Activated CD4-positive, alpha-beta memory T cell treated with anti-CD3 and anti-CD28 coated beads for 36 hours (primary cell): ENCODE measurements at places on chromosomes 5 and 9.

DNA sequence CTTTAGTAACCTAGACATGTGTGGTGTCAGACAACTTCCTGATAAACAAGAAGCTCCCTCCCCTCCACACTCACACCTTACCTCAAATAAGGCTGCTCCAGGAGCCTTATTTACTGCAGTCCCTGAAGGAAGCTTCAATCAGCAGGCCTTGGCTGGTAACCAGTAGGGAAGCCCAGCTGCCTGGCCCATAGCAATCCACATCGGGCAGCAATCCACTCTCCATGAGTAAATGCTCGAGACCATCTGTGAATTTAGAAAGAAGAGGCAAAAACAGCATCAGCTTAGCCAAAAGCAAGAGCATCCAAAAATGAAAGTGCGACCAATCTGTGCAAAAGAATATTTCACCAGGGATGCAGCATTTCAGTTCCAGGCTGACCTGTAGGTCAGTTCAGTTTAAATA is 213.3 kb upstream of the TUSC1 start:
- no peak for DNase-seq

GRCh38 chr9:4596165-4596922 is 65.8 kb upstream of the PLPP6 start:
- DNase-seq, result peak; percentile 67

GRCh38 chr9:127154390-127155191 is 32.2 kb upstream of the ANGPTL2 start:
- DNase-seq, result peak; percentile 70

DNA sequence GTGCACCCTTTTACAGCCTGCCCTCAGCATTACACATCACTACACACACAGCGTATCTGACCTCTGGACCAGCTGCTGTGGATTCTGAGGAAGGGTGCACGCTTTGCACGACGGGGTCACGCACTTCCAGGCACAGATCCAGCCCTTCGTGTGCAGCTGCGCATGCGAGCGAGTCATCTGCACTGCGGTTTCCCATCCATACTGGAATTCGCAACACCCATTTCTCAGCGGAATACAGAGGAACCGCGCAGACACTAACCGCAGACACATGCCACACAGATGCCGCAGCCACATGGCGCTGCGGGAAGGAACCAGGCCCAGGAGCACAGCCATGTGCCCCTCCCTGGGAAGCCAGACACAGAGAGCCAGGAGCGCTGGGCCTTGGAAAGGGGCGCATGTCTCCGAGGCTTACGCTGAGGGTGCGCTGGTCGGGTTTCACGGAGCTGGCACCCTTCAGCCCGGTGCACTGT is 43.5 kb downstream of the PNPLA7 start:
- DNase-seq, result no peak

DNA sequence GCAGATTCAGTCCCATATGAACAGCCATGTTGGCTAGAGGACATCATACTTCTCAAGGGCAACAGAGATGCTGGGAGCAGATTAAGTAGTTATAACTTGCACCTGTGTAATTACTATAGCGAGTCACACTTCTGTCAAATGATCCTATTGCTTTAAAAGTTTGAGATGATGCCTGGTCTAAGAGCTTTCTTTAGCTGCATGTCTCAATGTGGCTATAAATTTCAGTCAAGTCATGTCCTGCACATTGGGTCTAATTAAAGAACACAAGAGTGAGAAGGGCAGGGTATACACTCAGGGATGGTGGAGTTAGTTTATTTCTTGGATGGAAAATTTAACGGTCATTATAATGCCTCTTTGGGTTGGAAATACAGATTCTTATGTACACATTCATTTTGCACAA is 557.3 kb downstream of the RAB3C start:
- no peak for DNase-seq

DNA sequence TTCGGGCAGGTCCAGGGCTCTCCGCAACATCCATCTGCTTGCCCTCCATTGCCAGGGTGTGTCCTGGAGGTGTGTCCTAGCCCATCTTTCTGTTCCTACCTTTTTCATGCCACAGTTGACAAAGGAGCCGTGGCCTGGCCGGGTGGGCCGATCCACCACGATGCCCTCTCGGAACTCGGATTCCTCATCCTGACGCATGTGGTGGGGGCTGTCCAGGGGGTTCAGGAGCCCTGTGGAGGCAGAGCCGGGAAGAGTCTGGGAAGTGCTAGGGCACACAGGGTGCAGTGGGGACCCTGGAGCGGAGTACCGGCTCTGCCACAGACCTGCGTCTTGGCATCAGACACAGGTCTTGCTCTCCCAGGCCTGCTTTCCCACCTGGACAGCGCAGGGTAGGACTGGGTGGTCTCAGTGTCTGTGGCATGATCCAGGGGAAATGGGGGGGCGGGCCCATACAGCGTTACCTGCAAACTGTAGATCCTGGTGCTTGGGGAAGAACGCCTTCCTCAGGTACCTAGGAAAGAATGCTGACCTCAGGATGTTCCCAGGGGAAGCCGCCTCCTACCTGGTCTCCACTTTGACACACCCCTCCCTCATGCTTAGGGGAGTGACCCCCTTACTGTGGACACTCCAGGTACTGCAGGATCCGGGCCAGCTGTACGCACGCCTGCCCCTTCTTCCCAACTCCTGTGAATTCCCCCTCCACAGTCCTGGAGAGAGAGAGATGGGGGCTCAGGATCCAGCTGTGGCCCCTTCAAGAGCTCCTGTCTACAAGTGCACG is 3.5 kb downstream of the SPOUT1 start:
- DNase-seq, result no peak

GRCh38 chr9:98310752-98311392 is 55.4 kb upstream of the TBC1D2 start:
- no peak for DNase-seq

DNA sequence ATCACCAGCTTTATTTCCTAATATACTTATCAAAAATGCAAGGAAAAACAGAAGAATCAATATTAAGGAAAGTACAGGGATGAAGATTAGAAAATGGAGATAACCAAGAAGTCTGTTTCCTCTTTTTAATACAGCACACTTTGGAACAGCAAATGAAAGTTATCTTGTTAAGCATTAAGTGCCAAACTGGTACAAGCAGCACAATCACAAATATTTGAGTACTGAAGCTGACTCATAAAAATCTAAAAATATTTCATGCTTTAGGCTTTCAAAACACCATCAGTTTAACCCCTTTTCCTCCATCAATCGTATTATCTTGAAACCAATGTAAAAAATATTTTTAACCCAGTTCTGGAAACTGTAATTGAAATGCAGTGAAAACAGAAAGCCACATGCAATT is 2.7 kb downstream of the FBXW11 start:
- DNase-seq, result no peak

GRCh38 chr9:94928691-94929368 is 202.3 kb downstream of the AOPEP start:
- DNase-seq, result no peak

GRCh38 chr5:35518104-35518503 is 99.6 kb upstream of the SPEF2 start:
- DNase-seq, result no peak

GRCh38 chr5:110815916-110816605 is 77.3 kb downstream of the SLC25A46 start:
- no peak for DNase-seq

DNA sequence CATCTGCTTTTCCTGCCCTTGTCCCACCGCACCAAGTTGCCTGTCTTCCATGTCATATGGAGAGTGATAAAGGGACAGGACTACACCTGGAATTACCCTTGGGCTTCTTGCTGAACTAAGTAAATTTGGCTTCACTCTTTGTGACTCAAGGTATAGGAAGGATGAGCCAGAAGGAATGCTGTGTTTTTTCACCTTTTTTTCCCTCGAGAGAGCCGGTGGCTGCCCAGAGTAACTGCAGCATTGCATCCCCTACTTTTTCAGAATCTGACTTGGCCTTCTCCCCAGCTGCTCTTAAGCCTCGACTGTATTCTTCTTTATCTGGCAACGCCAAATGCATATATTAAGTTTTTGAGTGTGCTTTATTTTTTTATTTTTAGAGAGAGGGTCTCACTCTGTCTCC is 38.4 kb downstream of the RCL1 start:
- DNase-seq, result no peak

DNA sequence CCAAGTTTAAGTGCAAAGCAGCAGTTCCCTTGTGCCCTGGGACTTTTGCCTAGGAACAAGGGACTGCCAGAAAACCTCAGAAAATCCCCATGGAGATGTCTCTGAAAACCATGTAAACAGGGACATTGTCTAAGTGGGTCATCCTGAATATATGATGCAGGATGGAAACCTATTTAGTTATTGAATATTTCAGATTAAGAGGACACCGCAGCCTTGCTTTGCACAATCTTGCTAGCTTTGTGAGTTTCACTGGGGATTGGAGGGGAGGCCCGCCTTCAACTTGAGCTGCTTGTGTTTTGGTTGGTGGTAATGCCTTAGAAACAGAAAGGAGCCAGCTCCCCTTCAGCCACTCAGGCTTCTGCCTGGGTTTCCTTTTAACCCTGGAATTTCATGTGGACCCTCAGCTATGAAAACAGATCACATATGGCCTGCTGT is 112.8 kb downstream of the C9orf152 start:
- DNase-seq, result no peak

GRCh38 chr5:9644630-9645029 is 14.5 kb upstream of the TAS2R1 start:
- no peak for DNase-seq

GRCh38 chr5:151708126-151708525 is 21.4 kb upstream of the SPARC start:
- no peak for DNase-seq

GRCh38 chr5:171311322-171312077 is 2.5 kb downstream of the TLX3 start:
- DNase-seq, result no peak

DNA sequence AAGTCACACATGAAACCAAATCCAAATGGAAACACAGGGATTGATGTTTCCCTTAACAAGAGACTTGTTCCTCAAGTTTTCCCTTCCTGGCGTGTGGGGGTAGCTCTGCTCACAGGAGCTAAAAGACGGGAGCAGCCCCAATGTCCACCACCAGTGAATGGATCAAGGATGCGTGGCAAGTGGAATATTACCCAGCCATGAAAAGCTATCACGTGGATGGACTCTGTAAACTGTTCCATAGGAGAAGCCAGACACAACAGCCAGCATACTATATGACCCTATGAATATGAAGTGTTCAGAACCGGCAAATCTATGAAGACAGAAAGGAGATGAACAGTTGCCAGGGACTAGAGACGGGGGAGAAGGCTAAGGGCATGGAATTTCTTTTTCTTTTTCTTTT is 28.3 kb upstream of the RXRA start:
- no peak for DNase-seq

DNA sequence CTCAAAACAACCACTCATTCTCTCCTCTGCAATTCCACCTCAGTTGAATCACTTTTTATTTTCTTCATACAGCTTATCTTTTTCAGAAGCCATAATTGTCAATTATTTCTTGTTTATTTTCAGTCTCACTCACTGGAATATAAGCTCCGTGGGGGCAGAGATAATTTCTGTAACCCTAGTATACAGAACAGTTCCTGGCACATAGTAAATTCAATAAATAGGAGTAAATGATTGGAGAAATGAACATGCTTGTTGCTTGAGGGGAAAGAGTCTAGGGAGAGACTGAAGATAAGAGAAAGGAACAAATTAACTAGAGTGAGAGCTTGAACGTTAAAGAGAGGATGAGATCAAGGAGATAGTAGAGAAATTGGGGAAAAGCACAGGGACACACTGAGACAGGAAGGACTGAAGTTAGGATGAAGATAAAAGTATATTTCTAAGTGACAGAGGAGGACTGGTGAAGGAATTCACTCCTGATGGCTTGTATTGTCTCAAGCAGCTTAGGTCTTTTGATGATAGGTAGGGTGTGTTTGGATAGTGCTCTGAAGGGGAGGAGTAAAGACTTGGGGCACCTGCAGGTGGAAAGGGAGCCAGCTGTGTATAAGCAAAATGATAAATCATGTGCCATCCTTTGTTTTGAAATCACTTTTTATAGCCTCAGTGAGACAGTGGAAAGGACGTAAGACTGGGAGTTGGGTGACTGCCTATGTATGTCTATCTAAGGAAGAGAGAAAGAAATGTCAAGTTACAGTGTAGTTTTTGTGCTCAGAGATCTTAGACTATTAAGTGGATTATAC is 2.2 kb downstream of the NAA35 start:
- no peak for DNase-seq

DNA sequence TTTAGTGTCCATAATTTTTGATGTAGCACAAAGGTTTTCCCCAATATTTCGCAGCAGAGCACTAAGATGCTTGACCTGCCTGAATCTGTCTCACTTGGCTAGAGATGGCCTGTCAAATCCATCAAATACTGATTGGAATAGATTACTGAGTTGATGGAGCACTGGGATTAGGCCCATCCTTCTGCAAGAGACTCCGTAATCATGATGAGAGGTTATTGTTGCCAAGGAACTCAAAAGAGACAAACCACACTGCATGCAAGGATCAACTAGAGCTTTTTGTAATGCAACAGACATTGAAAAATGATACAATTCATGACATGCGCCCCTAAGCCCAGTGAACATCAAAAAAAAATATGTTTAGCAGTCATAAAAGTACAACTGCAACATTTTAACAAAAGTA is 585.3 kb upstream of the GRAMD2B start:
- no peak for DNase-seq

DNA sequence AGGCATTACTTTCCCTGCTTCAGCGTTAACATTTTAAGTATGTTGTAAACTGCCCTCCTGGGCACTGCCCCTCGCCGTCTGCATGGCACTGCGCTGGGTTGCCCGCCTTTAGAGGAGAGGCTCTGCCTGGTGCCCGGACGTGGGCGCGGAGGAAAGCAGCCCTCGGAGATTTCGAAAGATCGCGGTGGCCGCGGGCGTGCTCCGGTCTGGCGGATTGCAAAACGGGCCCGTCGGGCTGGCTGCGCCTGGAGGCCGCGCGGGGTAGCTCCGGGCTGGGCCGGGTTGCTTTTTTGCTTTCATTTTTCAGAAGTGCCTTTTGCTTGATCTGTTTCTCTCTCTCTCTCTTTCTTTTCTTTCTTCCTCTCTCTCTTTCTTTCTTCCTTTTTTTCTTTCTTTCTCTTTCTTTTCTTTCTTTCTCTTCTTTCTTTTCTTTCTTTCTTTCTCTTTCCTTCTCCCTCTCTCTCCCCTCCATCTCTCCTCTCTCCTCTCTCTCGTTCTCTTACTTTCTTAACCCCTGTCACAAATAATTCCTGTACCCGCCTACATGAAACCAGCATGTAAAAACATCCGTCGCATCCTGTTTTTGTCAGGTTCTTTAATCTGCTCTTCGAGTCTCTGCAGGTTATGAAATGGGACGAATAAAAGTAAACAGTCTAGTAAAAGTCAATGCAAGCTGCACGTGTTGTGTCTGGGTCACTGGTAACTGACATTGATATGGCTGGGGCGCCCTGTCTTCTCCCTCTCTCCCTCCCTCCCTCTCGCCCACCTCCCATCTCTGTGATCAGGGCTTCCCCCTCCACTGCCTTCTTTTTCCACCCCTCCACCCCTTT is 1.7 kb downstream of the FST start:
- DNase-seq, result peak; percentile 79
